ENCODE measurements at places on chromosomes 3 and 15. TPM values are rescaled to one million over a fixed set of nuclear protein-coding genes. Genes with fewer than 3 reads are reported as not detected.

DNA sequence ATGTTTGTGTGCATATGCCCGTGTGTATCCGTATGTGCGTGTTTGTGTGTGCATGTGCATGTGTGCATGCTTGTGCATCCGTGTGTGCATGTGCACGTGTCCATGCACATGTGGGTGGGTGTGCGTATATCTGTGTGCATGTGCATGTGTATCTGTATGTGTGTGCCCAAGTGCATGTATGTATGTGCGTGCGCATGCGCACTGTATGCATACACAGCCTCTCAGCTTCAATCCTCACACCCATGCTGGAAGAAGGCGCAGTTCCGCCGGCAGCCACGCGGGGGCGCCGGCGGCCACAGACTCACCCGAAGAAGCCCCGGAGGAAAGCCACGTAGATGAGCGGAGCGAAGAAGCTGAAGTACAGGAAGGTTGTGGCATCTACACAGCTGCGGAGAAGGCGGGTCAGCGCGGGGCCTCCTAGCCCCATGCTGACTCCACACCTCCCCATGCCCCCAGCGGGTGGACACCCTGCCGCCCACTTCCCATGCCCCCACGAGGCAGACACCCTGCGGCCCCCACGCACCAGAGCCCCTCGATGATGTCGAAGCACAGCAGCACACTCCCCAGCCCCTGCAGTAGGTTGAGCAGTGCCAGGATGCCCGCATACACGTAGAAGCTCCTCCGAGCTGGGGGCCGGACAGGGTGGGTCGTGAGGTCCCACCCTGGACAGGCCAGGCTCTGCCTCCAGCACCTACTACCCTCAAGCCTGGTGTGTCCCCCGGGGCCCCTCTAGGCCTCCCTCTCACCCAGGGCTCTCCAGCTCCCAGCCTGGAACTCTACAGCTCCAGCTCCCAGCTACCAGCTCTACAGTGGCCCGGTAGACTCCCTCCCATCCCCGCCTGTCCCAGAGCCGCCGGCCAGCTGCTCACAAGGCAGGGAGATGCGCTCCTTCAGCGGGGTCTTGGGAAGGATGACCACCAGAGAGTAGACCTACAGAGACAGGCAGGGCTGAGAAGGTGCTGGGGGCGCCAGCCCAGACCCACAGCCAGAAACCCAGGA, 15.4 kb downstream of the TPRA1 start:
- DNase-seq = peak; percentile 91

DNA sequence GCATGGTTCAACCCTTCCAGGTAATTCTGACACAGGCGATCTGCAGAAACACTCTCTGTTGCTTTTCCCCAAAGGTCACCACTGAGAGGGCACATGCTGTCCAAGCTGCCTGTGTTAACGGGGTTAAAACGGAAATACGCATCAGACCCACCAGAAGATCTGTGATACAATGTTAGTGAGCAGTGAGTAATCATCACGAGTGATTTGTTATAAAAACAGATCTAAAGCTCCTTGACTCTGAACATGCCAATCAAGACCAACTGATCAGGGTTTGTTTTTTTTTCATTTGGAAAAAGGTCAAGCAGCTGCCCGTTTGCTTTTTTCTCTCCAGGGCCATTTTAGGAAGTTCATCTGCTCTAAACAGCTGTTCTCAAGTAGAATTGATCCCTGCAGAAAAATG, 43.2 kb downstream of the FGF12 start:
- DNase-seq = no peak

- no peak for DNase-seq
Observed at GRCh38 chr3:88312256-88312655, 162.5 kb downstream of the C3orf38 start.

- no peak for DNase-seq
Observed at GRCh38 chr3:50572801-50573371, 3.6 kb downstream of the HEMK1 start.

- peak; percentile 13 for DNase-seq
Observed at GRCh38 chr3:57421336-57421735, 122.8 kb downstream of the DNAH12 start.

DNA sequence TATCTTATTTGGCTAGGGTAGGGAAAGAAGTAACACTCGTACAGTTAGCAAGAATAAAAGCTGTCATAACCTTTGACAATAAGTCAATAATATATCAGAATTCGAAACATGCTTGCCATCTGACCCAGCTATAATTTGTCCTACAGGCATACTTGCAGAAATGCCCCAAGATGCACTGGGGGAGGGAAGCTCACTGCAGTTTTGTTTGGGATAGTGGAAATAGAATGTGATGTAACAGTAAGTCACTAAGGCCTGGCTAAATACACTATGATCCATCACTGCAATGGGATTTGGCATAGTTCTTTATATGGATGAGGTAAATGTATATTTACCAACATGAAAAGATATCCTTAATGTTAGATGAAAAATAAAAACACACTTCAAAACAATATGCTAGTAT, 25.5 kb upstream of the TMOD3 start:
- no peak for DNase-seq

- no peak for DNase-seq
Observed at GRCh38 chr3:150050510-150050909, 79.8 kb upstream of the PFN2 start.

GRCh38 chr3:190546881-190547510, 33.1 kb downstream of the IL1RAP start:
- DNase-seq = no peak

DNA sequence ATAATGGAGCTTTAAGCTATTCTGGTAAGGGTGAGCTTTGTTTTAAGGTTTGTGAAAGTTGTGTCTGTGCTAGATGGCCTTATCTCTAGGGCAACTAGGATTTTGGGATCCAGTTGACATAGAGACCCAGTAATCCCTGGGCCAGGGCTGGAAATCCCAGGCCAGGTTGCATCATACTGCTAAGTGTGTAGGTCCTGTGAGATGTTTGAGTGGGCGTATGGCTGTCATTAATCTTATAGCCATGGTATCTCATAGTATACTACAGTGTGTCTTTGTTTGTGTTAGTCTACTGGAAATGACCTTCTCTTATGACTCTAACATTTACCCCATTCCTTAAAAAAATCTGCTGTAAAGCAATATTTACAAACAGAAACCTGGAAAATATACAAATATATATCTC, 151.4 kb downstream of the CACNA2D3 start:
- no peak for DNase-seq

DNA sequence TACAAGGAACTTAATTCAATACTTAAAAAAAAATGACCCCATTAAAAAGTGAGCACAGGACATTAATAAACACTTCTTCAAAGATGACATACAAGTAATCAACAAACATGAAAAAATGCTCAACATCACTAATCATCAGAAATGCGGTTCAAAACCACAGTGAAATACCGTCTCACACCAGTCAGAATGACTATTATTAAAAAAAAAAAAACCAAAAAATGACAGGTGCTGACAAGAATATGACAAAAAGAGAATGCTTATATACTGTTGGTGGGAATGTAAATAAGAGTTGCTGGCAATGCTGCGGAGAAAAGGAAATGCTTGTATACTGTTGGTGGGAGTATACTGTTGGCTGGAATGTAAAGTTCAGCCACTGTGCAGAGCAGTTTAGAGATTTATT, 358.3 kb upstream of the CBLB start:
- no peak for DNase-seq

DNA sequence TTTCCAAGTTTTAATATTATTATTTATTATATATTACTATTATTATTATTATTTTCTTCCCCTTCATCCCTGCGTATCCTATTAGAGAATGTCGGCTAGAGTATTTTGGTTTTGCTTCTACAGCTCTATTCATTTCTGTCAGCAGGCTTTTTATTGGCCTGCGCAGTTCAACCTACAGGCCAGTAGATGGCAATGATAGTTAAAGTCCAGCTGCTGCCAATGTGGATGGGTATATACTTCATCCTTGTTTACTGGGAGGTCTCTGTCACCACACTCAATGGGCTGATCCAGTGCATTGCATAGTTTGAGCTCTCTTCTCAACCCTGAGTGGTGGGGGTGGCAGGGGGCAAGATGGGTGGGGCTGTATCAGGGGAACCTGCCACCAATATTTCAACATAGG, 799.8 kb downstream of the NSUN3 start:
- DNase-seq = peak; percentile 5

GRCh38 chr3:153762411-153763235, 358.6 kb upstream of the ARHGEF26 start:
- no peak for DNase-seq

GRCh38 chr15:29094711-29095110, 174.9 kb downstream of the NSMCE3 start:
- no peak for DNase-seq

DNA sequence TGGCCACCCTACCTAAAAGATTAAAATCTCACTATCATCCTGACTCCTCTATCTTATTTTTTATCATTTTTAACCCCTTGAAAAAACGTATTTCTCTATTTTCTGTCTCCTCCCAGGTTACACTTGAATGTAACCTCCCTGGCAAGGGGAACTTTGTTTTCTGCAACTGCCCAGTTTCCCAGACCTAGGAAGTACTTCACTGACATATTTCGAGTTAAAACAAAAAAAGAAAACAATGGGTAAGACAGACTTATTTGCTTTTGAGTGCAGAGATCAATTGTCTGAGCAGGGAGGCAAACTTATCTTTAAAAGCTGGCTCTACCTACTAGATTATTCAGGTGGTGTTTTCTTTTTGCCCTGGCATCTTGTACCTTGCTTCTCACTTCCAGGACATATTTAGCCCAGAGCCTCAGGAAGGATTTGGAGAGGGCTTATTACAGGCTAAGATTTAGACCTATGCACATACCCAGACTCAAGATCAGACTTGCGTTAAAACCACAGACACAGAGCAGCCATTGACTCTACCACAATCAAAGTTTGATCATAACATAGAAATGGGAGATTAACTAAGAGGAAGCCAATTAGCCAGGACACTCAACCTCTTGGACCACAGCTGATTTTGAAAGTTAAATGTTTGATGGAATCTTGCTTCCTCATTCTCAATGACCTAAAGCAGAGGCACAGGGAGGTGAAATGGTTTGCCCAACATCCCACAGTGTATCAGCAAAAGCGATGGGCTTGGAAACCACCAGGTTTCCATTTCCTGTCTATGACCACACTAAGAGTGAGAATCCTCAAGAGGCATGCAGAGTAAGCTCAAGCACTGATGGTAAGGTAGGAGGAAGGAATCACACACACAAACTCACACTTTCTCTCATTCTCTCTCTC, 169.5 kb upstream of the THBS1 start:
- no peak for DNase-seq

Gene PIGZ
- 1.5 TPM for polyA plus RNA-seq

- DNase-seq = no peak
Observed at GRCh38 chr3:128505771-128506170, 12.8 kb upstream of the GATA2 start.

DNA sequence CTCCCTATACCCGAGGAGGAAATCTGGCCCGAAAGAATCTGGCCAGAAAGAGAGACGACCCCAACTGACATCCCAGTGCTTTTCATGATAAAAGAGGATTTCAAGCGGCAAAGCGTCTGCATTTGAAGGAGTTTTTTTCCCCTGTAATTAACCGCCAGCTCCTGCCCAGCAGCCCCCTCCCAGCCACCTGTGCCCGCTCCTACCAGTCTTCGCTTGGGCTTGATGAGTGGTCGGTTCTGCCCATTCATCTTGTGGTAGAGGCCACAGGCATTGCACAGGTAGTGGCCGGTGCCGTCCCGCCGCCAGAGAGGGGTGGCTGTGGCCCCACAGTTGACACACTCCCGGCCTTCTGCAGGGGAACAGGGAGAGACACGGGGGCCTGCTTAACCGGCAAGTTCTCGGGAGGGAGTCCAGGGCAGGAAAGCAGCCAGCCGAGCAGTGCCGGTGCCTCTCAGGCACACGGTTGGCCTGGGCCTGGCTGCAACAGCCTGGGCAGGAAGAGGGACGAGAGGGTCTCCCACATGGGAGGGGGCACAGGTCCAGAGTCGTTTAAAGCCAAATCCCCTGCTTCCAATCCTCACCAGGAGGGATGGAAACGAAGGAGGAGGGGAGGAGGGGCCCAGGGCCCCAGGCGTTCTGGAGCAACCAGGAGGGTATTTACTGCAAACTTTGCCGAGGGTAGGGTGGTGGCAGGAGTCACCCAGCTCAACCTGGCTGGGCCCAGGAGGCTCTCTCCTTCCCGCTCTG, 9.2 kb downstream of the GATA2 start:
- no peak for DNase-seq

- DNase-seq = peak; percentile 56
Observed at GRCh38 chr3:11201251-11202019, 47.1 kb downstream of the HRH1 start.

GRCh38 chr3:18572809-18573208, 147.7 kb upstream of the SATB1 start:
- no peak for DNase-seq

DNA sequence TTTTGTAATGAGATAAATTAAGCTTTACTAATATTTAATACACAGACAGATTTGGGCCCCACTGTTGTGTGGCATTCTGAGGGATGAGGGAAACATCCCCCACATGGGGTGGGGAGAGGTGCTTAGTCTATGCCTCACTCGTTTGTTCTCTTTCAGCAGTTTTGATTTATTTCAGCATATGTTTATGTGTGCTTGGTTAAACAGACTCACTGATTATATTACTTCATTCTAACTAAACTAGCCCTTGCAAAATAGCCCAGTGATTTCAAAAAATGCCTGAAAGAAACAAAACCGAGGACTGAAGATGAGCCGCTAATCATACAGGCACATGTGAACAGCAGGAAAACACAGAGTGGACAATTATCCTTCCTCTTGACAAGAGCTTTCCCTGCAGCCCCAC, 27.2 kb downstream of the TNFAIP8L3 start:
- DNase-seq = no peak

DNA sequence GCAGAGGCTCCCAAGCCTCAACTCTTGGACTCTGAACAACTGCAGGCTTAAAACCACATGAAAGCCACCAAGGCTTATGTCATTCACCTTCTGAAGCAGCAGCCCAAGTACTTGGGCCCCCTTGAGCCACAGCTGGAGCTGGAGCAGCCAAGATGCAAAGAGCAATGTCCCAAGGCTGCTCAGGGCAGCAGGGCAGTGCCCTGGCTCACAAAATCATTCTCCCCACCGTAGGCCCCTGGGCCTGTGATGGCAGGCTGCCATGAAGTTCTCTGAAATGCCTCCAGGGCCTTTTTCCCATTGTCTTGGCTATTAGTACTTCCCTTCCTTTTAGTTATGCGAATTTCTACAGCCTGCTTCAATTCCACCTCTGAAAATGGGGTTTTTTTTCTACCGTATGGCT, 83.4 kb downstream of the DCLK3 start:
- no peak for DNase-seq

DNA sequence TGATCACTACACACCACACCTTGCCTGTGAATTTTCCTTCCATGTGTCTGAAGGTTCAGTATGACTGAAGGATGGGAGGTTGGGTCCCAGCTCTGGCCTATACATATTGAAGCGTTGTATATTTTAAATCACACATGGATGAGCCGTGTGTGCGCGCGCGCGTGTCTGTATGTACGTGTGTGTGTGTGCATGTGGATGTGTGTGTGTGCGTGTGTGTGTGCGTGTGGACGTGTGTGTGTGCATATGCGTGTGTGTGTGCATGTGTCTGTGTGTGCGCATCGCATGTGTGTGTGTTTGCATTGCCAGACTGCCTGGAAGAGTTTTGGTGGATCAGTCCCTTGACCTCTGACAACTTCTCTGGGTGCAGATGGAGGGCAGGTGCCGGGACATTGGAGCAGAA, 45.7 kb downstream of the RPLP1 start:
- no peak for DNase-seq

Gene HESX1
- 0.64 TPM for polyA plus RNA-seq

- no peak for DNase-seq
Observed at GRCh38 chr15:23538648-23539047, 26.8 kb upstream of the MKRN3 start.

Gene AGTR1
- polyA plus RNA-seq = 3.9 TPM

Gene FANCD2
- polyA plus RNA-seq = 25.5 TPM

- DNase-seq = peak; percentile 86
Observed at GRCh38 chr3:186461141-186461540, 83.0 kb downstream of the CRYGS start.

GRCh38 chr3:43902415-43902814, 211.7 kb downstream of the ABHD5 start:
- no peak for DNase-seq
